GM19239 (cell line): ENCODE measurements at places on chromosomes 5 and 9.

DNA sequence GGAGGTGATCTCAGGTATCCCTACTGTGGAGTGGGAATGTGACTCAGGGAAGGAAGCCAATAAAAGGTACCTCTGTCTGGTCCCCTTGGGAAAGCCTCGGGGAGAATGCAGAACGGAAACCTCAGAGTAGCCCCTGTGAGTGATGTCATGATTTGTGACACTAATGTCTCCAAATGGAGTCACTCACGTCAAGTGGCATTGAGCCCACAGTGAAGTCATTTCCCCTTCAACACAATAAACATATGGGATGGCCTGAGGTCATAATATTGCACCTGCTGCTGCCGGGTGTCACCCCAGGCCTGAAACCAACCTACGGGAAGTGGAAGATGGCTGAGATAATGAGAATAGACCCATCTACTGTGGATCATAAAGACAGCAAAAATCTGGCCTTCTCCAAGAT lies 75.9 kb upstream of the GOLM1 start:
- DNase-seq: no peak

- DNase-seq: no peak
Measured at GRCh38 chr5:79490323-79490936, 23.5 kb downstream of the HOMER1 start.

DNA sequence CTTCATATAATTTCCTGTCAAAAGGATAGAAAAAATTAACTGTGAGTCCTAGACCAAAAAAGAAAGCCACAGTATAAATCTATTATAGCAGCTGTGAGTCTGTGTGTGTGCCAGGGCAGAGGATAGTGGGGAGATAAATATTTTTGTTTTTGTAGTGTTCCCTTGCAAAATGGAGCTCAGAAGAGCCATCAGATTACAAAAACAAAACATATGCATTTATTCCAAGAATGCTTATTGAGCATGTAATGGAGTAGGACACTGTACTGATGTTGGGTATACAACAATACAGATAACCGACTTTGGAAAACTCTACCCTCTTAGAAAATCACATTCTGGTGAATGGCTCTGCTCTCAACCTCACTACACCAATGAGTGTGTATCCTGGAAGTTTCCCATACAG lies 111.0 kb downstream of the DMAC1 start:
- DNase-seq: no peak

DNA sequence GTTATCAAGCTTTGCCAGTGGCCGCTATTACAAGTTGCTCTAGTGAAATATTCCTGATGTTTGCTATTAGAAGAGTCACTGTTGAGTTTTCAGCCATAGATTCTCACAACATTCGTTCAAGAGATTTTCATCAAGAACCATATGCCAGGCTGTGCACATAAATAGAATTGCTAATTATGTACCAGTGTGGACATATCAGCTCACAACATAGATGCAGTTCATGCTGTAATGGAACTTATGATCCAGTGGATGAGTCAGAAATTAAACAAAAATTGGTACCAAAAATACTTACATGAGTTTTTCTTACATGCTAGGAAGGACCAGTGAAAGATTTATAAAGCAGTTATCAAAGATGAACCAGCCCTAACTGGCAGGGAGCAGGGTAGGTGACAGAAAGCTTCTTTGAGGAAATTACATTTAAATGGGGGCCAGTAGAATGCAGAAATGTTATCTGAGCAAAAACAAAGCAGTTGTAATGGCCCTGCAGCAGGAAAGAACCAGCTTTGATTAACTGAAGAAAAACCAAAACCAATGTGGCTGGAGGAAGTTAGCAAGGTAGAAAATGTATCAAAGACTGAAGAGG lies 404.2 kb downstream of the DNAH5 start:
- DNase-seq: no peak

- DNase-seq: no peak
Measured at GRCh38 chr9:135030566-135031226, 56.8 kb upstream of the OLFM1 start.
